ENCODE measurements at places on chromosomes 4 and X. TPM values are rescaled to one million over a fixed set of nuclear protein-coding genes. Genes with fewer than 3 reads are reported as not detected.

HPSE gene
- total RNA-seq, result 1.3 TPM

NXT2 gene
- total RNA-seq, result 10.4 TPM

HSD17B13 gene
- 0.03 TPM for total RNA-seq

FRMD7 gene
- total RNA-seq, result not detected

MORC4 gene
- 28.2 TPM for total RNA-seq

ARHGAP6 gene
- 0.01 TPM for total RNA-seq

PABPC1L2B gene
- not detected for total RNA-seq

TRIM75 gene
- total RNA-seq, result not detected
